ENCODE measurements at places on chromosomes 7 and 10.
A peak's percentile ranks its signal among the peaks of the same experiment; 100 is the strongest.

DNA sequence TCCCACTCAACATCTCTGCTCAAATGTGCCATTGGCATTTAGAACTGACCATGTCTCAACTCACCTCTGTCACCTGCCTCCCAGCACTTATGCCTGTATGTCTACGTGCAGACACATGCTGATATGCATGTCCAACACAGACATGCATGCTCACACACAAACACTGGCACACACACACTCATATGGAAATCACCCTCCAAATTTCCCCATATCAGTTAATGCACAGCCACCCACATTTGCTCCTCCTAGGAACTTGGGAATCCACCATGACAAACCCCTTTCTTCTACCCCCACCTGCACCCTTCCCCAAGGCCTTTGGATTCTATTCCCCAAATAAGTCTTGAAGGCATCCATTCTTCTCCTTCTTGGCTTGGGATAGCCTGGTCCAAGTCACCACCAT is 4.4 kb downstream of the FAM170B start:
- DNase-seq, result no peak

GRCh38 chr10:4024027-4024426 is 239.0 kb upstream of the KLF6 start:
- DNase-seq, result no peak

GRCh38 chr10:63825111-63825510 is 303.9 kb downstream of the REEP3 start:
- DNase-seq, result no peak

DNA sequence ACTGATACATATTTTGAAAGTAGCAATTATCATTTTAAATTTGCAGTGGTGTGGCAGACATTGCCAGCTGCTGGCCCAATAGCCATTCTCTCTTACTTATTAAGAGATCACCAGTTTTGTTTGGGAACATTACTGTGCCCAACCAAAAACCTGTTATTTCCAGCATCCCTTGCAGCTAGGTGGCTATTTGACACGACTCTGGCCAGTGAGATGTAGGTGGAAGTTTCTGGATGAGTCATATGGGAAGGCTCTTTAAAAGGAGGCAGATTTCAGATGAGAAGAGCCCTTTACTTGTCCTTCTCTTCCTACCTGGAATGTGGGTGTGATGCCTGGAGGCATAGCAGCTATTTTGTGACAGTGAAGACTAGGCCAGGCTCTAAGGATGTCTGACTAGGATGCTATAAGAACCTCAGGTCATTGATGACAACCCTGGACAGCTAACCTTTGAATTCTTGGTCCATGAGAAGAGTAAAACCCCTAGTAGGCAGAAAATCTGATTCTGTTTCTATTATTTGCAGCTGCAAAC is 77.9 kb downstream of the CARD11 start:
- DNase-seq, result peak; percentile 20

GRCh38 chr7:45698303-45699014 is 124.3 kb downstream of the ADCY1 start:
- DNase-seq, result no peak

- DNase-seq, result no peak
Measured at GRCh38 chr7:7138897-7139296, 43.4 kb upstream of the C1GALT1 start.

- DNase-seq, result peak; percentile 58
Measured at GRCh38 chr7:13778967-13779366, 210.5 kb downstream of the ETV1 start.

DNA sequence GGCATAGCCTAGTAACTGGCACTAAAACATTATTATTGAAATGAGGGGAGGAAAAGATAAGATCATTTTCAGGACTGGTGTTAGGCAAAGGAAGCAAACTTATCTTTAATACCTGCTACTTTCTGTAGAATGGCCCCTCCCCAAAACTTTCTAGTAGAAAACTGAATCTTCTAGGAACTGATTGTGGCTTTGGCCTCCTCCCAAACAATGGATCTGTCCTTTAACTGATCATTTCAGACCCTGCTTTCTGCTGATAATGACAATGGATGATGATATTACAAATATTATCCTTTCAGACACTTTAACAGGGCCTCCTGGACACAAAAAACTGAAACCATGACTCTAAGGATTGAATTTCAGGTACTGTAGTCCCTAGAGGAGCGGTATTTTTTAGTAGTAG is 55.1 kb downstream of the EZH2 start:
- DNase-seq, result no peak

- DNase-seq, result no peak
Measured at GRCh38 chr10:112282086-112282485, 1.1 kb upstream of the TECTB start.

DNA sequence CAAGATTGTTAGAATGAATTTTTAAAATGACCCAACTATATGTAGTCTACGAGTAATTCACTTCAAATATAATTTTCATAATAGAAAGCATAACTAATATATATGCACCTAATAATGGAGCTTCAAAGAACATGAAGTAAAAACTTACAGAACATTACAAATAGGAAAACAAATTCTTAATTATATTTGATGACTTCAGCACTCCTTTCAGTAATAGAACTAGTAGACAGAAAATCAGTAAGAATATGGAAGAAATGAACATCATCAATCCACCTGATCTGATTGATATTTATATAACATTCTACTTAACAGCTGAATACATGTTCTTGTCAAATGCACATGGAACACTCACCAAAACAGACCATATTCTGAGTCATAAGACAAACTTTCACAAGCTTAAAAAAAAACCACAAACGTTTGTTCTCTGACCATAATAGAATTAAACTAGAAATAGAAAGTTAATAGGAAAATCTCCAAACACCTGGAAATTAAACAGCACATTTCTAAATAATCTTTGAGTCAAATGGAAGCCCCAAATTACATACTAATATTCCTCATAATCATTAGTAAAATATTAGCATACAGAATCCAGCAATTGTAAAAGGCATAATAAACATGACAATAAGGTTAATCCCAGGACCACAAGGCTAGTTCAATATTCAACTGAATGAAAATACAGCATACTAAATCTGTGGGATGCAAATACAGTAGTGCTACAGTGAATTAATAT is 48.0 kb downstream of the BRAF start:
- DNase-seq, result peak; percentile 37

DNA sequence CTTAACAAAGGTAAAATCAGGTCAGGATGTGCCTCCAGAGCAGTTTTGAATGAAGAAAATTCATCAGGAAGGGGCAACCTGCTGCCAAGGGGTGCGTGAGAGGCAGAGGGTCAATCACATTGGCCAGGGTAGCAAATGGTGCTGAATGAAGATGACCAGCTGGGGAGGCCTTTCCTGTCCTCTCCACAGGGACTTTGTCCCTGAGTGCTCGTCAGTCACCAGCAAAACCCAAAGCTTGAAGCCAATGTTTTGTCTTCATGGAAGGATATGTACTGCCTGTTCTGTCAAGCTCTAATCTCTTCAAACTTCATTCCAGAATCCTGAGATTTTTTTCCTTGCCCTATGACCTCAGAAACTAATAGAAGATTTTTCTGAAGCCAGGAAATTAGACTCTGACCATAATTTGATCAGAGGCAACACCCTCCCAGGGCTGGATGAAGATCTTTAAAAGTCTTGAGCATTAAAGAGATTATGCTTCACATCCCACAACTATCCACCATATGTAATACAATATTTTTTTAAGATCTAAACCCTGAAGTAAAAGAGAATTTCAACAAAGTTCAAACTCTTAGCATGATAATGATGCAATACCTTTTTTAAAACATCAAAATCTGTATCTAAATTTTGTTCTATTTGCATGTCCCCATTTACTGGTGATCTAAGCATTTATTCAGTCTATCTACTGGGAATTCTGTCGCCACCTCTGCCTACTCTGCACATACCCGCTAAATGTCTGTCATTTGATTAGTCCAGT is 243.0 kb downstream of the SNX13 start:
- no peak for DNase-seq

- no peak for DNase-seq
Measured at GRCh38 chr7:112405286-112405685, 45.0 kb upstream of the IFRD1 start.

- no peak for DNase-seq
Measured at GRCh38 chr10:1658658-1659057, 78.7 kb downstream of the ADARB2 start.

- no peak for DNase-seq
Measured at GRCh38 chr7:47540387-47541350, 41.2 kb downstream of the TNS3 start.
